Motor neuron (in vitro differentiated cells): ENCODE measurements at places on chromosomes 16 and 17. TPM values are rescaled to one million over a fixed set of nuclear protein-coding genes. Genes with fewer than 3 reads are reported as not detected.

The DNAI2 gene
- 0.43 and 0.44 TPM in 2 replicates for total RNA-seq

The HBQ1 gene
- total RNA-seq: 1.3 and 3.2 TPM in 2 replicates

The CHRNE gene
- 0.21 and 0.59 TPM in 2 replicates for total RNA-seq

The CRYM gene
- 0.48 and 0.66 TPM in 2 replicates for total RNA-seq

The GALR2 gene
- total RNA-seq: 0.58 TPM in 1 of 2 replicates, not detected in the other

The CHTF18 gene
- total RNA-seq: 6.3 and 7.4 TPM in 2 replicates

The RND2 gene
- total RNA-seq: 0.54 and 0.66 TPM in 2 replicates

The BTBD17 gene
- 1.4 and 3.1 TPM in 2 replicates for total RNA-seq

The MYH13 gene
- total RNA-seq: not detected in 2 replicates

The NUBP2 gene
- total RNA-seq: 53.7 and 55.2 TPM in 2 replicates

The GNGT2 gene
- 11.0 and 12.2 TPM in 2 replicates for total RNA-seq

The TNFRSF13B gene
- 1.2 TPM in 1 of 2 replicates, not detected in the other for total RNA-seq

The CYB5D1 gene
- 12.2 and 13.2 TPM in 2 replicates for total RNA-seq

The HYDIN gene
- 28.9 and 52.9 TPM in 2 replicates for total RNA-seq

The ACAP1 gene
- total RNA-seq: 11.3 and 15.5 TPM in 2 replicates

The SOX8 gene
- total RNA-seq: 0.51 and 0.54 TPM in 2 replicates

The GRIN2A gene
- total RNA-seq: 3.4 and 4.0 TPM in 2 replicates

The NECAB2 gene
- total RNA-seq: 0.63 and 1.2 TPM in 2 replicates

The MT1E gene
- 1.1 TPM in 2 replicates for total RNA-seq

The PDILT gene
- not detected in 2 replicates for total RNA-seq

The WSCD1 gene
- total RNA-seq: 0.10 and 0.16 TPM in 2 replicates

The CD300LB gene
- not detected in 2 replicates for total RNA-seq

The NOD2 gene
- 0.29 and 0.52 TPM in 2 replicates for total RNA-seq

The SULT1A1 gene
- 10.4 and 15.9 TPM in 2 replicates for total RNA-seq

The MYH2 gene
- 0.05 TPM in 1 of 2 replicates, not detected in the other for total RNA-seq

The CD300A gene
- total RNA-seq: 0.52 TPM in 1 of 2 replicates, not detected in the other

The CCL3 gene
- total RNA-seq: 0.13 TPM in 1 of 2 replicates, not detected in the other

The PTGES3L gene
- 2.0 and 2.4 TPM in 2 replicates for total RNA-seq

The USP31 gene
- total RNA-seq: 11.8 and 16.3 TPM in 2 replicates

The BCO1 gene
- total RNA-seq: 0.43 and 0.61 TPM in 2 replicates

The SLC52A1 gene
- total RNA-seq: 1.6 and 1.7 TPM in 2 replicates

The TP53TG3C gene
- total RNA-seq: not detected in 2 replicates

The CD300E gene
- 0.31 TPM in 1 of 2 replicates, not detected in the other for total RNA-seq

The LRRC75A gene
- total RNA-seq: 3.2 and 4.0 TPM in 2 replicates

The HP gene
- total RNA-seq: 3.8 and 4.6 TPM in 2 replicates

The NGFR gene
- 53.8 and 65.9 TPM in 2 replicates for total RNA-seq

The BCAR1 gene
- 14.1 and 20.8 TPM in 2 replicates for total RNA-seq

The WNK4 gene
- total RNA-seq: 0.59 and 0.79 TPM in 2 replicates

The PLA2G10 gene
- total RNA-seq: not detected in 2 replicates

The NPIPA7 gene
- 0.71 and 3.5 TPM in 2 replicates for total RNA-seq

The CDR2L gene
- 11.2 and 13.1 TPM in 2 replicates for total RNA-seq

The ATP2C2 gene
- 0.81 and 1.9 TPM in 2 replicates for total RNA-seq

The CYBA gene
- 2.5 and 3.0 TPM in 2 replicates for total RNA-seq

The CA5A gene
- 0.05 and 0.19 TPM in 2 replicates for total RNA-seq

The CHST5 gene
- total RNA-seq: 0.71 and 1.3 TPM in 2 replicates

The CTRB2 gene
- 0.16 and 0.31 TPM in 2 replicates for total RNA-seq

The KRTAP2-1 gene
- not detected in 2 replicates for total RNA-seq

The C1QL1 gene
- not detected in 2 replicates for total RNA-seq

The ZNF771 gene
- total RNA-seq: 6.2 and 6.9 TPM in 2 replicates

The HIGD1B gene
- total RNA-seq: 0.83 TPM in 1 of 2 replicates, not detected in the other

The NOG gene
- total RNA-seq: 4.0 and 4.3 TPM in 2 replicates
